ENCODE measurements at places on chromosomes 3 and 15.

GRCh38 chr3:20288050-20288449 is 102.0 kb upstream of the SGO1 start:
- no peak for DNase-seq

GRCh38 chr3:188468662-188469061 is 314.7 kb downstream of the LPP start:
- no peak for DNase-seq

DNA sequence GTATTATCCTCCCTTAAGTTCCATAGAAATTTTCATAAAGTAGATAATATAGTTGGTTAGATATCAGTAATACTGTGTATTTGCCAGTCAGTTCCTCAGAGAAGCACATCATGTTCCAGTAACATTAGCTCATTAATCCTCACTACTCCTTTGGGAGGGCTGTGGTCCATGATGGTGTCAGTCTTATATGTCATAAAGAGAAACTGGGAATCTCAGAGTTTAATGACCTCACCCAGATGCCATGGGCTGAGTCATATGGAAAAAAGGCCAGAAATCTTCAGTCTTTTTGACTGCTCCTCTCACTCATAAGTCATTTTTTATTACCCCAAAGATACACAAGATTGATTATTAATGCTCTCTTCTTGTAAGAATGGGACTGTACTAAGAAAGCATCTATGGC is 188.6 kb downstream of the CHL1 start:
- DNase-seq = no peak

GRCh38 chr3:134334231-134334900 is 39.9 kb downstream of the AMOTL2 start:
- no peak for DNase-seq

GRCh38 chr15:76517910-76518309 is 181.3 kb downstream of the ISL2 start:
- DNase-seq = no peak

GRCh38 chr3:101184111-101184510 is 136.3 kb downstream of the IMPG2 start:
- DNase-seq = no peak

- no peak for DNase-seq
Observed at GRCh38 chr3:100581650-100582049, 27.8 kb upstream of the ADGRG7 start.

DNA sequence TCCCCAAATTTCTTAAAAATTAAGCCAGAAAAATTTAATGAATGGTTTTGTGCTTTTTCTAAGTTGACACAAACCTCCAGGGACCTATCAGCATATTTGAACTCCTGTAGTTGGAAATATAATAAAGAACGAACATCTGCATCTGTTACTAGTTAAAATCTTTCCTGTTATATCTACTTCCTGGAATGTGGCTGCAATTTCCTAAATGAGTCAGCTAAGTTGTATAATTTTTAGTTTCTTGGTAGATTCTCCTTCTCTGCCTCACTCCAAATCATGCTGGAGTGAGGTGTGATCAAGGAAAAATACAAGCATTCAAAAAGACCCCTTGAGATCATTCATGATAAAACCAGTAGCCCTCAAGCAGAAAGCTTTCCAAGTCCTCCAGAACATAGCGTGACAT is 106.2 kb upstream of the MCTP2 start:
- no peak for DNase-seq

GRCh38 chr15:75167588-75168350 is 33.9 kb upstream of the C15orf39 start:
- no peak for DNase-seq

GRCh38 chr3:106482451-106482850 is 613.6 kb upstream of the CBLB start:
- no peak for DNase-seq

- no peak for DNase-seq
Observed at GRCh38 chr15:94882071-94882712, 650.8 kb downstream of the MCTP2 start.

GRCh38 chr3:151538456-151539393 is 77.9 kb upstream of the IGSF10 start:
- DNase-seq = no peak

DNA sequence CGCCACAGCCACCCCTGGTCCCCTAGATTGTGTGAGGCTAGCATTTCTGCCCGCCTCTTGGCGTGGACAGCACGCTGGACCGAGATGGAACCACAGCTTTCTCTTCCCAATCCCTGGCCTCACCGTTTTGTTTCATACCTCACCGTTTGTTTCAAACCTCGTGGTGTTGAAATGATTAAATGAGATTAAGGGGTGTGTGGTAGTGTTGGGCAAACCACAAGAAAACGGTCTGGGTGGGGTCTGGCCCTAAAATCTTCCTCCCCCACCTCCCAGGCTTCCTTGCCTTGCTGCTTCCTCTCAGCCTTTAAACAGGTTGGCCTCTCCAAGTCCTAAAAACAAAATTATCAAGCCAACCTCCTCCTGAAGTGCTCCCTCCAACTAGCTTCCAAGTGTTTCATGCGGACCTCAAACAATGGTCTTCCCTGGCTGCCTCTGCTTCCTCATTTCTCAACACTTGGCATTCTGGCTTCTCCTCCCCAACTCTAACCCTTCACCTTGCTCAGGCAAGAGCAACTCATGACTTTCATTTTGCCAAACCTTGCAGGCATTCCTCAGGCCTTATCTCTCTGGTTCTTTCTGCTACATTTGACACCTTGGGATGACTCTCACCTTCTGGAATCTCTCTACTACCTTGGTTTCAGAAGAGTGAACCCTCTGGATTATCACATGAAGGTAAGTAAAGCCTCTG is 1.4 kb upstream of the ATP13A3 start:
- DNase-seq = no peak

DNA sequence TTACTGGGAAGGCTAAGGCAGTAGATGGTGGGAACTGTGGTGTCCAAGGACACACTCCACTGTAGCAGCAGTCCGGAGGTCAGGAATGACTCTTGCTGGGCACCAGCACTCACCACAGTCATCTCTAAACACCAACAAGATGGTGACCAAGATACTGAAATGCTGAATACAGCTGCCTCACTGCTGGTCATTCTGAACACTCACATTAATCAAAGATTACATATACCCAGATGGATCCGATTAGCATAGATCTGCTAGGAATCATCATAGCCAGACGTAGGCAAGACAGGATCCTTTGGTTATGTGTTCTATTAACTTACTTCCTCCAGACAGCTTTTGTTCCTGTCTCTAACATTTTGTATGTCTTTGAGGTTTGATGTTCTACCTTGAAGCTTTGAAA is 134.9 kb upstream of the BFSP2 start:
- DNase-seq = no peak

GRCh38 chr3:115623044-115623868 is at the start of gene GAP43:
GAP43 (plus strand) TSS chr3:115623510; CDS start chr3:115623690, 180 bp downstream.
- peak; percentile 28 for DNase-seq

DNA sequence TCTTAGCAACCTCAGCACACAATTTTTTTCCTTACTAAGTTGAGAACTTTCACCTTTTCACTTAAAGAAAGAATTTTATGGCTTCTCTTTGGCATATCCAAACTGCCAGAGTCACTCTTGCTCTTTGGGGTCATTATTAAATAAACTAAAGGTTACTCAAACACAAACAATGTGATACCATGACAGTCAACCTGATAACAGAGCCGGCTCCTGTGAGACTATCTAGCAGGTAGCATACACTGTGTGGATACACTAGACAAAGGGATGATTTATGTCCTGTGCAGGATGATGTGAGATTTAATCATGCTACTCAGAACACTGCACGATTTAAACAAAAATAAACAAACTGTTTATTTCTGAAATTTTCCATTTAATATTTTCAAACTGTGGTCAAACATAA is 35.6 kb downstream of the LRRFIP2 start:
- DNase-seq = no peak

DNA sequence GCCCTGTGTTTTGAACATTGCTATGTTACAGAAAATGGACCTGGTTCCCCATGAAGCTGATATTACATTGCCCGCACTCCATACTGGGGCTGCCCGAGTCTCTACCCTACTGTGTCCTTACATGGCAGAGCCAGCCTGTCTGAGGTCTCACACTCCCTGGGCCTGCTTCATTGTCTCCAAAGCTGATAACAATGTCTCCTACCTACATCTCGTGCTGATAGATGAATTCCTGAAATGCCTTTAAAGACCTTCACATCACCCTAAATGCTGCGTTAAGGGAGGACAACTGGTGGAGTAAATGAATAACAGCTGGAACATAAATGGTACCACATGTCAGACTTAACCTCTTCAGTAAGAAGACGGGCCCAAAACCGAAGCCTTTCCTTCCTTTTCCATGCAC is 62.9 kb upstream of the PTX3 start:
- no peak for DNase-seq

- no peak for DNase-seq
Observed at GRCh38 chr3:11411956-11412355, 139.8 kb downstream of the ATG7 start.

- no peak for DNase-seq
Observed at GRCh38 chr15:48757661-48758060, 53.2 kb downstream of the CEP152 start.

- no peak for DNase-seq
Observed at GRCh38 chr3:31472479-31473390, 60.0 kb upstream of the STT3B start.

GRCh38 chr3:134643150-134643675 is 7.6 kb downstream of the KY start:
- no peak for DNase-seq

GRCh38 chr3:54818486-54818885 is 109.4 kb downstream of the LRTM1 start:
- DNase-seq = no peak

GRCh38 chr15:49815526-49815925 is 194.7 kb downstream of the DTWD1 start:
- no peak for DNase-seq

GRCh38 chr15:91867581-91868026 is 14.1 kb downstream of the SLCO3A1 start:
- DNase-seq = no peak

GRCh38 chr3:19901337-19901736 is 32.7 kb downstream of the EFHB start:
- no peak for DNase-seq

- DNase-seq = no peak
Observed at GRCh38 chr15:47742334-47742733, 25.0 kb downstream of the SEMA6D start.

DNA sequence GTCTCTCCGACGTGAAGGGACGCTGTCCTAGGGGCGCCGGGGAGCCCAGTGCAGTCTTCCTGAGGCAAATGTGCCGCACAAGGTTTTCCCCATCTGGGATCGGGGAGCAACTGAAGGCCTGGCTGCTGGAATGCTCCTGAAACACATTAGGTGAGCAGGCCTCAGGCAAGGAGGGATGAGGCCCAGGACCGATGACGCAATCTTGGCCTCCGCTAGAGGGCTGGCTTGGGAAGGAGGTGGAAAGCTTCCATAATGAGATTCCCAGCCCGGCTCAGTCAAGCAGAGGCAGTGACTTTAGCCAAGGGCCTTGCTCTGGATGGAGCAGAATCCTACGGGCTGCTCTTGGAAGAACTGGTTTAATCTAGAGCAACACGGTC is 50.8 kb downstream of the CPN2 start:
- peak; percentile 77 for DNase-seq

GRCh38 chr15:41495736-41496599 is 2.3 kb downstream of the ITPKA start:
- DNase-seq = no peak

DNA sequence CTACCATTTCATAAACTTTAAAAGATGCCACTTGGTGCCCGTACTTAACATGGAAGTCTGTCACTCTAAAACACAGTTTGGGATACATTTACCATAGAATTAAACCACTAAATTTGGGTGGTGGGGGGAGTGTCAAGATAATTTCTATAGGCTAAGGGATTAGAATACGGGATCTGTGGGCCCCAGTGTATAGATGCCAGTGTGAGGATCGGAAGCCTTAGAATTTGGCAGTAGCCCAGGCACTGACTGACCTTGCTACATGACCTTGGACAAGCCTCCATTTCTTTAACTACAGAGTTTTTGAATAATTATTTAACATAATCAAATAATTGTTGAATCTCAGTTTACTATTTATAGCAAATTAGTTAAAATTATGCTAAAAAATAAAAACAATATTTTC is 76.3 kb upstream of the STRIT1 start:
- no peak for DNase-seq

DNA sequence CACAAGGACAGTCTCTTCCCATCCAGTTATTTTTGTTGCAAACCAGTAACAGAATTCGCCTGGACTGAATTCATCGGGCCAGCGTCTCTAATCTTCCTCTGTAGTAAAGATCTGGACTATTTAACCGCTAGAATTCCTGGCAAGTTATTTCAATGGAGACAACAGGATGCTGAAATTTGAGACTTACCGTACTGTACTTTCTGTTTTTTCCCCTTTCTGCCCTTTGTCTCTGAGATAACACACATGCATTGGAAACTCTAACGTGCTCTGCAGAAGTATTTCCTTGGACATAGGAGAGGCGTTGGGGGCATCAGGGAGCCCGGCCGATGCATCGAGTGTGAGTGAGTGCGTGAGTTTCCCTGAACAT is 61.5 kb downstream of the ASB7 start:
- DNase-seq = no peak

- no peak for DNase-seq
Observed at GRCh38 chr3:132556508-132557159, 40.4 kb upstream of the ACKR4 start.

- DNase-seq = no peak
Observed at GRCh38 chr3:71180524-71180923, 403.0 kb downstream of the FOXP1 start.

DNA sequence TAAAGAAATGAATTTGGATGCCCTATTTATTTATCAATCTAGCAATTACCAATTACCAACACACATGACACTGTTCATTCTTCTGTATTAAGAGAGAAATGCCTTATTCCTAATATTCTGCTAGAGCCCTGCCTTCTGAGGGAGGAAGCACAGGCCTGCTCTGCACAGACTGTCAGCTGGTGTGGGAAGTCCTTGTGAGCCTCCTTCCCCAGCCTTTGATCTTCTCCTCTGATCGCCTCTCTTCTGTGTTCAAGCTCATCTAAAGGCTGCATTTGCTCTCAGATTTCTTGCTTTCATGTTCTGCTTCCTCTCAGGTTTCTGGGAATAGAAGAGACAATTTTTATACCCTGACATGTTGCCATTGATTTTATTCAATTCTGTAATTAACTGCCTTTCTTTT is 290.6 kb upstream of the UMPS start:
- no peak for DNase-seq

GRCh38 chr15:72783004-72783639 is 436 bp downstream of the ADPGK start:
- peak; percentile 28 for DNase-seq

DNA sequence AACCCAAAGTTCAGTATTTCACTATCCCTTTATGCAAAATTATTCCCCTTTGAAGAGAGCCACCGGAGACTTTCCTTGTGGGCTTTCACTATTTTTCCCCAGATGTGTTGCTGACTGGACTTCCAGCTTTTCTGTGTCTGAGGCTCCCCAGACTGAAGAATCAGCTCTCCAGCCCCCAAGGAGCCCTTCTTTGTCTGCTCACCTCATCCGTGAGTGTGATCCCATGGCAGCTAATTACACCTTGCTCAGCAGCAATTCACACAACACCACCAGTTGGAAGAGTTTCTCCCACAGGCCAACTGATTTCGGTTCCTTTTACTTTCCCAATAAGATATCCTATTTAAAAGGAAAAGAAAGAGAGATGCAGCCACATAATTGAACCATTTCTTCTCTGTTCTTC is 249.5 kb upstream of the TRIM42 start:
- no peak for DNase-seq

- DNase-seq = no peak
Observed at GRCh38 chr3:113615976-113616375, 80.5 kb downstream of the USF3 start.

- no peak for DNase-seq
Observed at GRCh38 chr15:65541231-65541820, 11.1 kb downstream of the HACD3 start.

GRCh38 chr15:94182883-94183282 is 48.5 kb upstream of the MCTP2 start:
- no peak for DNase-seq
